ENCODE measurements at places on chromosomes 3 and 15. TPM values are rescaled to one million over a fixed set of nuclear protein-coding genes. Genes with fewer than 3 reads are reported as not detected.

GRCh38 chr3:129938140-129938930 lies 36.2 kb upstream of the TRH start:
- DNase-seq = no peak

GRCh38 chr3:122410639-122411038 lies 5.2 kb downstream of the WDR5B start:
- no peak for DNase-seq

- no peak for DNase-seq
These were observed 423.7 kb downstream of the C3orf38 start for GRCh38 chr3:88573472-88573871.

The ACKR2 gene
- total RNA-seq = 2.4 TPM

The IGF2BP2 gene
- 18.0 TPM for total RNA-seq

The SEMA6D gene
- 7.0 TPM for total RNA-seq

The SPTBN5 gene
- total RNA-seq = 3.9 TPM

The PLCB2 gene
- total RNA-seq = 23.9 TPM

Measured in right cardiac atrium (tissue), 5 donors.